Right ventricle myocardium inferior (tissue), 1 donor: ENCODE measurements at places on chromosomes 1 and 21. TPM values are rescaled to one million over a fixed set of nuclear protein-coding genes. Genes with fewer than 3 reads are reported as not detected.
A peak's percentile ranks its signal among the peaks of the same experiment; 100 is the strongest.

DNA sequence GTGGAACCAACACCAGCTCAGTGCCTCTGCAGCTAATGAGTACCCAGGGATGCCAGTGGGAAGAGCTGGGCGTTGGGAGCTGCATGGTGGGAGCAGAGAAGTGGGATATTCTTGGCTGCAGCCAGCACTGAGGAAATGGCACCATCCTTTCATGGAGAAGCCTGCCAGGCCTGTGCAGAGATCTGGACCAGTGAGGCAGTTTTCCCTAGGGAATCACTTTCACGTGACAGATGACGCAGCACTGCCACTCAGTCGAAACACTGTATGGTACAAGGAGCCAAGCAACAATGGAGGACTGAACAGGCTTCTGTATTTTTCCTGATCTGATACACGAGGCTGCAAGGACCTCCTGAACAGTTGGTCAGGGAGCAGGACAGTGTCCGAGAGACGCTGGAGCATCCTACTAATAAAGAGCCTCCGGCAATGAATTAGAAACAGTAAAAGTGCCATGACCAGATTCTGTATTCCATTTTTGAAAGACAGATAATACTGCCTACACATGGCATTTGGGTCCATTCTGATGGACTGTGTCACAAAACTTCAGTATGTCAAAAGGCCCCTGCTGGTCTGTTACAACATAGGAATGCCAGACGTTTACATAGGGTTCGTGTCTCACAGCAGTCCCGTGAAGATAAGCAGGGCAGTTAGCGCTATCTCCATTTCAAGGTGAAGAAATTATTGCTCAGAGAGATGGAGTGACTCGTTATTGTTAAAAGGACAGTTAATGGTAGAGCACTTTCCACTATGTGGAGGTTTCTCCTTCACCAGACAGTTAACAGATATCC lies 44.0 kb upstream of the LMO4 start:
- no peak for DNase-seq

DNA sequence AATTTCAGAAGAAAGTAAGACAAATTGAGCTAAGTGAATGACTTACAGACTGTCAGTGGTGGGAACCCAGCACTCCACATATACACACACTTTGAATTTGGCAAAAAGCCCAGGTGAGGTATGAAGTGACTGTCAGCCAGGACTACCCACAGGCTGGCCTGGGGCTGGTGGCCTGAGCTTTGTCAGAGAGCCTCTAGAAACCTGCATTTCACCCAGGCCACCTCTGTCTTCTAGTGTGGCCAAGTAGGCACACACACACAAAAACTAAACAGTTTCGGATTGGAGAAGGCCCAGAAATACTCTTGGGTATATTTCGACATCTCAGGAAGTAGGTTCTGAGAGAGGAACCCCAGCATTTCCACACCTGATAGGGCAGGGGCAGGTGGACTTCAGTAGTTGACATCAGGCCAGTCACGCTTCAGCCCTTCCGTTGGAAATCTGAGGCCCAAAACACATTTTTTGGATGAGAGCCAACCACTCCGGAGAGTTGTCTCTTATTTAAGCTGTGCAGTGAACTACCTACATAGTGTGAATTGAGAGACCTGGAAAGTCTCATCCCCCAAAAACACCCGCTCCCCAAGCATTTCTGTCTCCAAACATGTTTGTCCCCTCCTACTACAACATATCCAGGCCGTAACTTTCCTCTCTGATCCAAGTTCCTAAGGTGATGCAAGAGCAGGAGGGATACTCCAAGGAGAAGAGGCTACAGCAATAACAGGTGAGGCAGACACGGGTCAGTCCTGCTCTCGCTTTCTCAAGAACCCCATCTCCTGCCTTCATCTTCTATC lies 167.2 kb upstream of the PROX1 start:
- no peak for DNase-seq

C1orf87 gene
- not detected for total RNA-seq

DNA sequence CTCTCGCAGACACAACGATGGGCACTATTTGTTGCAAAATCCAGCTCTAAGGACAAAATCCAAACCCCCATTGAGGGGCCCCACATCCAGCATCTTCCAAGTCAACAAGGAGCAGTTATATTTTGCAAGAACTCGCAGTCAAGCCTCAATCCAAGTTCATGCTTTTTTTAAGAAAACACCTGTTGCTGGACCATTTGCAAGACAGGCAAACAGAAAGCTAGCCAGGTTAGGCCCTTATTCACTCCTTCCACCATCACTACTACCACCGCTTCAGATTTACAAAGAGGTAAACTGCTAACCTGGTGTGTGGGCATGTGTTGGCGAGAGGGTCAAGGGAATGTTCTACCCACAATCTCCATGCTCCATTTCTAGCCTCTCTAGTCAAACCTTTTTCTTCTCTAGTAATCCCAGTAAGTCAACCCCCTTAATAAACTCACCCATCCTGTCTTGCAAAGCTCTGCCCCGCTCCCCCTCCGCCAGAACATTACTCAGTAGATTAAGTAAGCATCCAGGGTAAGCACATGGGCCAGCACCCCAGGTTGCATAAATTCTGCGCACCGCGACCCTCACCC lies 703 bp downstream of the ERI3 start:
- DNase-seq, result no peak

HSD3B2 gene
- not detected for total RNA-seq

- no peak for DNase-seq
Observed at GRCh38 chr1:168755800-168756418, 26.9 kb upstream of the DPT start.

GRCh38 chr21:29164323-29164942 lies 34.0 kb downstream of the MAP3K7CL start:
- DNase-seq, result no peak

- no peak for DNase-seq
Observed at GRCh38 chr1:237211540-237211939, 169.6 kb downstream of the RYR2 start.

DNA sequence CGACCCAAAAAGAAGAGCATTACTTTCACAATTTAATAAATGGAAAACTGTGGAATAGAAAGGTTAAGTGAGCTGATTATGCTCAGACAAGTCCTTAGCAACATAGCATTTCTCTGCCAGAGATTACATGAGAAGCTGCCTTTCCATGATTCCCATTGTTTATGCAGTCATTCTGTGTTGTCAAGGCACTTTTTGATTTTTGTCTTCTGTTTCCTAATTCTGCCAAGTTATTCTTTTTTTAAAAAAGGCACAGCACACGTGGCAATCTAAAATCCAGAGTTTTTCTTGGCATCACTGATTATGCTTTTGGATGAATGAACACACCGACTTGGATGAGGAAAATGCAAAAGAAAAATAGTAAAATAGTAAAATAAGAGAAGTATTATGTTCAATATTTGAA lies 185.0 kb downstream of the RGS7 start:
- no peak for DNase-seq

TFF1 gene
- total RNA-seq, result not detected

UBQLN4 gene
- total RNA-seq, result 33.5 TPM

ST3GAL3 gene
- 22.0 TPM for total RNA-seq

- peak; percentile 82 for DNase-seq
Observed at GRCh38 chr1:31593770-31594632, 17.7 kb downstream of the TINAGL1 start.
